ENCODE measurements at places on chromosomes 4 and X.

- DNase-seq: no peak
Observed at GRCh38 chr4:172871381-172871780, 297.2 kb upstream of the GALNT7 start.

DNA sequence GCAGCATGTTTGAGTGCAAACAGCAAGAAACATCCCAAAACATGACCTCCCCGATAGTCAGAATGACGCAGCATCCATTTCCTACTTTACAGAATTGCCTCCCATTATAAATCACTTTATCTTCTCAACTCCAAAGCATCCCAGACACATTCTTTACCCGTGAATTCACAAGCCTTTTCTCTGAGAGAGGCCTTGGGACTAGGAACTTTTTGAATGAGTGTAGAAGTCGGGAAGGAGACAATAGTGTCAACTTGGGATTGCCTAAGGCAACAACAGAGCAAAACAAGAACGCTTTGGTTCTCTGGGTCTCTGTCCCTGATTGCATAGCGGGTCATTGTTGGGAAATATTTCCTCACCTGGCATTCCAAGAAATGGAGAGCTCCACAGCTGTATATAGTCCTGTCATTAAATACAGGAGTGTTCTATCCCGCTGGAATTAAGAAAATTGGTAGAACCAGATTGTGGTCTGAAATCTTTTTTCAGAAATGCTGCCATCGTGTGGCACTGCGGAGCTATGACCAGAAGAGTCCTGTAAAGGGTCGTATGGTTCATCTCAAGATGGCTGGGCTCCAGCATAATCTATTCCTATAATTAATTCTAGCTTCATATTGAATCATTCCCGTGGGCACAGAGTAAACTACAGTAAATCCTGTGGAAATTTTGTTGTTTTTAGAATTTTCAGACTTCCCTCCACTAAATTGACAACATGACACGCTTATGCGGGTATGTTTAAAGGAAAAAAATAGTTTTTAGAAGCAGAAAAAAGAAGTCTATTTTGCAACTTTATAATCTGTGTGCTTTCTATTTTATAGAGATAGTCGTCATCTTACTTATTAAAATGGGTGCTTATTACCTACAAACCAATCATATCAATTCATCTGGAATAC lies 2.0 kb upstream of the SPP1 start:
- peak; percentile 51 for DNase-seq

DNA sequence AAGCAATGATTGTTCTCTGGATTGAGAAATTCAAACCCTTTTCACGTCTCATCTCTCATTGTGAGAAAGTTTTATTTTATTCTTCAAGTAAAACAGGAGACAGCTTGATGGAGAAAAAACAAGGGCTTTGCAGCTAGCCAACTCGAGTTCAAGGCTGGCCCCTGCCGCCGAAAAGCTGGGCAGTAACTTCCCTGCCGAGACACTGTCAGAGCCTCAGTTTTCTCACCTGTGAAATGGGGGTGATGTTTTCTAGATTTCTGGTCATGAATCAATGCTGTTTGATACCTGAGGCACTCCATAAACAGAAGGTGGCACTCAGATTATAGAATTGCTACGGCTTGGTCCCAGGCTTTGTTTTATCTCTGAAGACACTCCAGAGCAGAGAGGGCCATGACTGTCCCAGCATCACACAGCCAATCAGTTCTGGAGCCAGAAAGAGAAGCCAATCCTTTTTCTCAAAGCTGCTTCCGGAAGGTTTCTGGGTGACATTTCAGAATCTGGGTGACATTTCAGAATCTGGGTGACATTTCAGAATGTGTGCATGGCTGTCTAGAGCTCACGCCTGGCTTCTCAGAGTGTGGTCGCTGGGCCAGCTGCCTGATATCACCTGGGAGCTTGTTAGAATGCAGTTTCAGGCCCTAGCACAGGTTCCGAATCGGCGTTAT lies 33.2 kb downstream of the HMX1 start:
- no peak for DNase-seq

DNA sequence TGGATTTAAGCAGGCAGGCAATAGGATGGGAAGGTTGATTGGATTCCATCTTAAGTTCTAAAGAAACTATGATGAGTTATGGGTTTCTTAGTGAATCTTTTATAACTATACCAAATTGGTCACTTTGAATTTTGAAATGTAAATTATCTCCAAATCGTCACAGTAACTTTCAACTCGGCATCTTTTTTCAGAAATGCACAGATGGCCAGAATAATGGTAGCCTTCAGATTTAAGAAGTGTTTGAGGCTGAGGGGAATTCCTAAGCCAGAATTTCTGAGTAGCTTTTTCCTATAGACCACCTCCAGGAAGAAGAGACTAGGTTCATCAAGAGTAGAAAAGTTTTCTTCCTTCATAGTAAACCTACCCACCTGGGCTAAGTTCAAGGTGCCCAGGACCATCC lies 663.7 kb upstream of the TENM3 start:
- DNase-seq: no peak

DNA sequence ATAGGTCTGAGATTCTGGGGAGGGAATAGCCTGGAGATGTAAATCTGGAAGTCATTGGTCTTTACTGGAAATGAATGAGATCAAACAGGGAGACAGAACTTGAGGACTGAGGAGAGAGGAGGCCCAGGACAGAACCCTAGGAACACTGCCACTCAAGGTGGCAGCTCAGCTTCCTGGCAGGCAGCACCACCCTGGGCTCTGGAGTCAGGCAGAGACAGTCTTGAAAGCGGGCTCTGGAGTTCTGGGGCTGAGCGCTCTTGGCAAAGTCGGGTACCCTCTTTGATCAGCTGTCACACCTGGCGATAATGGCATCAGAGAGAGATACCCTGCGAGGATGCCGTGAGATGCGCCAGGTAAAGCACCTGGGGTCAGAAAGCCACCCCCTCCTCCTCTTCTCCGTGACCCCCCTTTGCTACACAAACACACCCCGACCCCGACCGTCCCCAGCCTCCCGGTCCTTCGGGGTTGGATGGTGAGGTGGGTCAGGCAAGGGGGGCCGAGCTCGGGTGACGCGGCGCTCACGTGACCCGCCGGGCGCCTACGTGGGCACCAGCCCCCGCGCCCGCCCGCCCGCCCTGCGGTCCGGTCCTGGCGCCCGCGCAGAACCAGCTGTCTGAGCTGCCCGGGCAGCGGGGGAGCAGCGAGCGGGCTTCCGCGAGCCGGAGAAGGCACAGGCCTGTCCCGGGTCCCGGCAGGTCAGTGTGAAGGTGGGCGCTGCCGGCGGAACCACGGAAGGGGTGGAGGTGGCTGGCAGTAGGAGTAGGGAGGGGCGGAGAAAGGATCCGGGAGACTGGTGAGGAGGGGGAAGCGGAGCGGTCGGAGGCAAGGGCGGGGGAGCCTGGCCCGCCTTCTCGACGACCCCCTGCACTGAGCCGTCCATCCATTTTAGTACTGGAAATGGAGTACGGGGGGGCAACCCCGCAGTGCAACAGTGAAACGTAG lies at the start of gene TCEAL3:
Gene TCEAL3 (plus strand): TSS at position 600 of the 942 bp plus-strand sequence. CDS start 1,102 bp downstream, outside the sequence.
- DNase-seq: peak; percentile 45

DNA sequence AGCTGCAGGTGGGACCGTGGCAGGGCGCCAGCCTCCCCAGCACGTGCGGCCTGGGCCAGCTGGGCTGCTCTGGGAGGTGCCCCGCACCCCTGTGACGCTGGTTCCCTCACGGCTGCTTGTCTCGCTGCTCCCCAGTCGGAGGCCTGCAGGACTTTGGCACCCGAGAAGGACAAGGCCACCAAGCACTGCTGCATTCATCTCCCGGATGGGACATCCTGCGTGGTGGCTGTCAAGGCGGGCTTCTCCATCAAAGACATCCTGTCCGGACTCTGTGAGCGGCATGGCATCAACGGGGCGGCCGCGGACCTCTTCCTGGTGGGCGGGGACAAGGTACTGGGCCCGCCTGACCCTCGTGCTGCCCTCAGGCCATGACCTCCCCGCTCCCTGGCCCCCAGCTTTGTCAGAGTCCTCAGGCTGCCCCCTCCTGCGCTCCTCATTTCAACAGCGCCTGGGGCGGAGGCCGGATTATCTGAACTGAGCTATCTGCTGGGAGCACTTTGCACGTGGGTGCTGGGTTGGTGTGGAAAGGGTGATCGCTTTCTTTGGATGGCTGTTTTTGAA lies 19.4 kb upstream of the HGFAC start:
- no peak for DNase-seq

DNA sequence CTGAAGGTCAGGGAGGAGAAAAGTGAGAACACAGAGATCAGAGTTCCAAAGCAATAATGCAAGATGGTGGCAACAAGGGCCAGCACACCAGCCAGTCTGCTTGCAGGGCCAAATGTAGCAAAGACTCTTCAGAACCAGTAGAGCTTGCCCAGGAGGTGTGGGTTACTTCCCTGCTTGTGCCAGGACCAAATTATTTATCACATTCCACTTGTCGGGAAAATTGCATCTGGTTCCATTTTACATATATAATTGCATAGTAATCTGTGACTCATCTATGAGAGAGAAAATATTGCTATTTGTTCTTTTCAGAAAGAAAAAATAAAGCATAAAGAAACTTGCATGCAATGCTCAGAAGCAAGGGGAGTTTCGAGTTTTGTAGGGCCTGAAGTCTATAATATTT lies 41.4 kb downstream of the MAML3 start:
- no peak for DNase-seq

GRCh38 chr4:186981161-186981560 lies 257.5 kb upstream of the FAT1 start:
- no peak for DNase-seq

- peak; percentile 39 for DNase-seq
Observed at GRCh38 chr4:145804116-145804515, 124.2 kb downstream of the C4orf51 start.

DNA sequence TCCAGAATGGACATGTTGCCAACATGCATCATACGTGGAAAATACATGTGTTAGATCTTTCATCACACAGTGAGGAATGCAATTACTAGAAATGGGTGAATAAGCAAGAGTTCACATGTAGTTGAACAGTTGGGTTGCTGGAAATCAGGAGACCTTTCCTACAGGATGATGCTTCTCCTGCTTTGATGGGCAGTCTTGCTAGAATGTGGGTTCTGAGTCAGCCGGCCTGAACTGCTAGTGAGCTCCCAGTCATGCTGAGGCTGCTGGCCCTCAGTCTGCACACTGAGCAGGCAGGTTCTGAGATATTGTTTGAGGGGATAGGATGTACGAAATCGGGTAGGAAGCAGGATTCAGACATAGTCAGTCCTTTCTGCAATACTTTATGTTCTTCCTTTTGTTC lies 20.2 kb downstream of the MSL3 start:
- no peak for DNase-seq

- DNase-seq: peak; percentile 52
Observed at GRCh38 chr4:15654593-15655222, 449 bp downstream of the FBXL5 start.

DNA sequence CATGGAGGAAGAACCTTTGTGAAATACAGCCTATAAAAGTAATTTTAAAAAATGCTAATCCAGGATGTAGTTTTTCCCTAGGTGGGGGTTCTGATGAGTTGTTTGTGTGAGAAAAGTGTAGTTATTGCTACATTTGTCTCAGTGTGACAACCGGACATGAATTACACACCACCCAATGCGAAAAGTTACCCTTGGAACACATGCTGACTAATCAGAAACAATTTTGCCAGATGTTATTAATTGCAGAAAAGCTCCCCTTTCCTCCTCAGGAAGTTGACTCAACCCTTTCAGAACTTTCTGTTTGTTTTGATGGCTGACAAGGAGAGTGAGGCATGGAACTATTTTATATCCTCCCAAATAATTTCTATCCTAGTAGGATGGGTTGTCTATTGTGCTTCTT lies 38.1 kb upstream of the EDA2R start:
- DNase-seq: no peak

GRCh38 chr4:101115887-101116286 lies 231.4 kb downstream of the PPP3CA start:
- no peak for DNase-seq

DNA sequence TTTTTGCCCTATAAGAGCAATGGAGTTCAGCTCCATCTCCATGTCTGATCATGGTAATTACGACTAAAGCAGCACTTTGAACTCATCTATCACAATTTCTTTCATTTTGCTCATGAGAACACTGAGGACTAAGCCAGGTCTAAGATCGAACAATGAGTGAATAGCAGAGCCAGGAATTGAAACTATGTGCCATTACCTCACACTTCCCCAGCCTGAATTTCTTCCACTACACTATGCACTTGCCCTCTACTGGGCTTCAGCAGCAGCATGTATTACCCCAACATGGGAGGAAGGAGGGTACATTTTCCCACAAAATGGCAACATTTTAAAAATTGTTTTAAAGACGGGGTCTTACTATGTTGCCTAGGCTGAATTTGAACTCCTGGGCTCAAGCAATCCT lies 274.7 kb upstream of the FGF13 start:
- no peak for DNase-seq

DNA sequence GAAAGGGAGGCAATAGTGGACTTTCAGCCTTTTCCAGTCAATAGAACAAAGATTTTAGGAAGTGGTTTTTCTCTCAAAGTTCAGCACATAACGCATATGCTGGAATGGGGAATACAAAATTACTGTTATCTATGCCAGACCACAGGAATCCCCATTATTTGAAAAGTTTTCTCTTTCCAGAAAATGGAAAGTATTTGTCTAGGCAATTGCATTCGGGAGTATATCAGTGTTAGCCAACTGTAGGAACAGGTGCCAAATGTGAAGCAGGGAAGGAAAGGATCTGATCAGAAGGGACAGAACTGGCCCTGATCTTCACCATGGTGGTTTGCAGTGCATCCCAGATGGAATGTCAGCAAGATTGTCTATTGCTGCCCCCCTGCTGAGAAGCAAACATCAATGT lies 213.6 kb downstream of the CPE start:
- no peak for DNase-seq

DNA sequence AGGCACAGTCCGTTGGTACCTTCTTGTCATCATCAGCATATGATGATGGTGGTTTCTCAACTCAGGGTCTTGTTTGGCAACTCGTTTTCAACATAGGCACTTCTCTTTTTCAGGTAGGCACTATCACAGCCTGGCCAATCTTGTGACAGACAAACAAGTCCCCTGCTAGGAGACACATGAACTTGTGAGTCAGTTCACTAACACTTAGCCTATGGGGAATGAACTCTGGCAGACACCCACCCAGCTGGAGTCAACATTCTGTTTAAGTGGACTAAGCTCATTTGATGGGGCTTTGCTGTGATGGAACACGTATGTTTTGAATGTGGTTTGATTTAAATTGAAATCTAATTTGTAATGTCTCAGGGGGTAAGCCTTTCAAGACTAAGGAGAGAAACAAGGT lies 100.7 kb upstream of the MAMLD1 start:
- no peak for DNase-seq

GRCh38 chr4:127250577-127250976 lies 382.2 kb upstream of the INTU start:
- no peak for DNase-seq

Data from tibial artery (tissue), 4 donors.